Psoas muscle (tissue), 8 donors: ENCODE measurements at places on chromosomes 5 and 9.

DNA sequence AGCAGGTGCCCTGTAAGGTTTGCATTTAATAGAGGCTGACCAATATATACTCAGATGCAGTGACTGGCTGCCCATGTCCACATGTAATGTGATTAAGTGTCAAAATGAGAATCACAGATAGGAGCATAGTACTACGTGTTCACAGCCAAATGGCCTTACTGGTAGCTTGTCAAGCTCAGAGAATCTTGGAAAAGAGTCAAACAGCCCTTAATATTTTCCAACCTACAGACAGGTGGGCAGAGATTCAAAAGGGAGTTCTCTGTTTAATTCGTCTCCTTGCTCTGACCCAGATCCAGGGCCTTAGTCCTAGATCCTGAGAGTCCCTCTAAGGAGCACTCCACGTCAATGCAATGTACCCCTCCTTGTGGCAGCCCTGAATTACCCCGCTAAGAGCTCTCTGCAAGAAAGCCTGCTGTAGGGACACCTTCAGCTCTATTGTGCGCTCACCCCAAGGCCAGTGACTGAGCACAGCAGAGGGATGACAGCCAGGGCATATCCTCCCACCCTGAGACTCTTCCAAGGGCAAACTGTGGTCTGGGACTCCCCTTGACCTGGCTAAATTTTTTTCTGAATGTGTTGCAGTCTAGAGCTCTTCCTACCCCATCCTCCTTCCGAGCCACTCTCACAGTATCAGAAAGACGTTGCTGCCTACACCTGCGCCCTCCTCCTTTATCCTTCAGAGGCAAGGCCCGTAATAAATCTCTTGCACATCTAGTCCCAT lies 159.2 kb downstream of the SNCAIP start:
- DNase-seq = no peak

DNA sequence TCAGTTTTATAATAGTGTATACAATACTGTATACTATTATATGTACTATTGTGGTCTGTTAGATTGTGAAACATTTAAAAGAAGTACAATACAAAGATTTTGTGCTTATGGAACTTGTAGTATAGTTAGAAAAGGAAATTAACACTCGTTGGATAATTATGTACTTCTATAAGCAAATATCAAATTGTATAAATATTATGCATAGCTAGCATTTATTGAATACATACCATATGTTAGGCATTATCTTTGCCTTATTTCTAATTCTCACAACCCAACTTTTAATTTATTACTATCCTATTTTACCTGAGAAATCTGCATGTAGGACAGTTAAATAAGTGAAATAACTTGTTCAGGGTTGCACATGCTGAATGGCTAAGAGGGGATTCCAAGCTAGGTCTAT lies 37.5 kb downstream of the RAB3C start:
- DNase-seq = no peak

DNA sequence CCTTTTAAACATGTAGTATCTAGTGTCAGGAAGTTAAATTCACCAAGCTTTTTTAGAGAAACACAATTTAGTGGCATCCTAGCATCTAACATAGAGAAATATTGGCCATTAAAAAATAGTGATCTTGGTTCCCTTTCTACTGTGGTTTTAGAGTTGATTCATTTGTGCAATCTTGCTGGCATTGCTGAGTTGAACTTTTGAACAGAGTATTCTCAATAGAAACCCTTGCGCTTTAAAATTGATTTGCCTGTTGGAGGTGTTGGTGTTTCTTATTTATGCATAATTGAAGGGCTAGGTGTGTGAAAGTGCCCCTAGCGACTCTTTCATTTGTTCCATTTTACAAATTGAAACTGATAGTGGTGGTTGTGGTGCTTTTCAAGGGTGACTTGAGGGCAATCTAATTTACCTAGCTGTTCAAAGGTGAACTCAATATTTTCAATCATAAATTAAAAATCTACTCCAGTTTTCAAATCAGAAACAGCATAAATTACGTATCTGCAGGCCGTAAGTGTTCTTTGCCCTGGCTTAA lies 73.0 kb upstream of the MPDZ start:
- DNase-seq = no peak

- DNase-seq = no peak
These were observed 23.8 kb upstream of the TDRD7 start for GRCh38 chr9:97387936-97388684.

DNA sequence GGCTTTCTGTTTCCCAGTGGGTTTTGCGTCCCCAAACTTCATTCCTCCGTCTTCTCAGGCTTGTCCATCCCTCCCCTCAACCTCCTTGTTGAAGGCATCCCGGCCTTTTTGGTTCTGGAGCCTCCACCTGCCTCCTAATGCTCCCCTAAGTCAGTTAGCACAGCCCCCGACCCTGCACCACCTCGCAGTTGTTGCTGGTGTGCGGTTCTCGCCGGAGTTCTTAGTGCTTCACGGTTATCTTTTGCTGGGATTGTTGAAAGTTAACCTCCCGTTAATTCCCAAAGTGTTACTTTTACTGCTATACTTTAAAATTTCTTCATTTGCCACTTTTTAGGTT lies 447 bp downstream of the UBLCP1 start:
- no peak for DNase-seq

GRCh38 chr5:96176022-96176421 lies 214.4 kb upstream of the ELL2 start:
- no peak for DNase-seq
